ENCODE measurements at places on chromosomes 7 and 10. TPM values are rescaled to one million over a fixed set of nuclear protein-coding genes. Genes with fewer than 3 reads are reported as not detected.

DNA sequence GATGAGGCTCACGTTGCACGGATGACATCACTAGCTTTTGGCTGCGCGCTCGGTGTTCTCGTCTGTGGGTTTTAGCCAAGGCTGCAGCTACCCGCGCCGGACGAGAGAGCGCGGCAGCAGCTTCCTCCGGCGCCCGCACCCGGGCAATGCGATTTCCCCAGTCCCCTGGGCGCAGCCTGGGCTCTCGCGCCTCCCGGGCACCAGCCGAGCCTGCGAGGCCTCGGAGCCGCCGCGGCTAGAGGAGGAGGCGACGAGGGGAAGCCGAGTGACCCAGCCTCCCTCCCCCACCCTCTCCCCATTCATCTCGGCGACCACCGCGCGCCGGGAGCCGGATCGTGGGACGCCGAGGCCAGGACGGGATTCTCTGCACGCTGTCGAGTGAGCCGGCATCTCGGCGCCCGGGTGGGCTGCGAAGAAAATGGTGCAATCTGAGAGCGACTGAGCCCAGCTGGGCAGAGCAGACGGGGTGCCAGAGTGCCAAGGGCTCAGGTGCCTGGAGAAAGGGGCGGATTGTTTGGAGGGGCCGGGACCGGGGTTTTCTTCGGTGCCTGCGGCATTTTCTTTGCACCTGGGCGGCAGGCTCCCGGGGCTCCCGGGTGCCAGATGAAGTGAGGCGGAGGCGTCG is 1.2 kb upstream of the TMEM178B start:
- no peak for DNase-seq

DNA sequence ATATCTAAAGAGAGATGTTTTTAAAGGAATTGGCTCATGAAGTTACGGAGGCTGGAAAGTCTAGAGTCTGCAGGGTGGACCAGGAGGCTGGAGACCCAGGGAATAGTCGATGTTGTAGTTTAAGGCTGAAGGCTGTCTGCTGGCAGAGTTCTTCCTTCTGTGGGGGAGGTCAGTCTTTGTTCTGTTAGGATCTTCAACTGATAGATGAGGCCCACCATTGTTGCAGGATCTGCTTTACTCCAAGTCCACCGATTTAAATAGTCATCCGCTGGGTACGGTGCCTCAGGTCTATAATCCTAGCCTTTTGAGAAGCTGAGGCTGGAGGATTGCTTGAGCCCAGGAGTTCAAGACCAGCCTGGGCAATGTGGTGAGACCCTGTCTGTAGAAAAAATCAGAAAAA is 50.0 kb downstream of the LMTK2 start:
- DNase-seq = no peak

DNA sequence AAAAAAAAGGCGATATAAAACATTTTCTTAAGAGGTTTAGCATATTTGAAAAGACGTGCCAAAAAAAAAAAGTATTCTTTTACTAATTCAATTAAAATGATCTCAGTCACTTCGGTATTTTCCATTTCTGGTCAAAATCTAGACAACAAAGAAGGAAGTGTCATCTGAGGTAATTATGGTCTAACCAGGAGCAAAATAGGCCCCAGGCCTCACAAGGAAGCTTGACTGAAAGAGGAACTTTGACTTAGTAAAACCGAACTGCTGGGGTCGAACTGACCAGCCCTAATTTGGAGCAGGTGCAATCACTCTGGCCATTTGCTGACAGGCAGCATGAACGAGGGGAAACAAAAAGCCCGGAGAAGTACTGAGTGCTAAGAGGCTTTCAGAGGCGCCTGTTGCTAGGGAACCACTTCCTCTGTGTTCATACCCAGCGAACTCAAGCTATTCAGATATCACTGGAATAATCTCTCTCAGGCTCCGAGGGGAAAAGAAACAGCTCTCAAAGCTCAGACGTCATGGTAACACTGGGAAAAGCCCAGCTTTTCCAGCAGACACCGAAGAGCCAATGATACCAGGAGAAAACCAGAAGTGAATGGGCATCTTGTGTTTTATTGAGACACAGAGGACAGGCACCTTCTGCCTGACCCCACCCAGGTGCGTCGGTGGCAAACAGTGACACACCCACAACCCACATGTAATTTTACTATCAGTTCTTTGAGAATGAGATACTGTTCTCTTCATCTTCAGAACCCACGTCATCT is 126.5 kb downstream of the FAM107B start:
- DNase-seq = peak; percentile 90

DNA sequence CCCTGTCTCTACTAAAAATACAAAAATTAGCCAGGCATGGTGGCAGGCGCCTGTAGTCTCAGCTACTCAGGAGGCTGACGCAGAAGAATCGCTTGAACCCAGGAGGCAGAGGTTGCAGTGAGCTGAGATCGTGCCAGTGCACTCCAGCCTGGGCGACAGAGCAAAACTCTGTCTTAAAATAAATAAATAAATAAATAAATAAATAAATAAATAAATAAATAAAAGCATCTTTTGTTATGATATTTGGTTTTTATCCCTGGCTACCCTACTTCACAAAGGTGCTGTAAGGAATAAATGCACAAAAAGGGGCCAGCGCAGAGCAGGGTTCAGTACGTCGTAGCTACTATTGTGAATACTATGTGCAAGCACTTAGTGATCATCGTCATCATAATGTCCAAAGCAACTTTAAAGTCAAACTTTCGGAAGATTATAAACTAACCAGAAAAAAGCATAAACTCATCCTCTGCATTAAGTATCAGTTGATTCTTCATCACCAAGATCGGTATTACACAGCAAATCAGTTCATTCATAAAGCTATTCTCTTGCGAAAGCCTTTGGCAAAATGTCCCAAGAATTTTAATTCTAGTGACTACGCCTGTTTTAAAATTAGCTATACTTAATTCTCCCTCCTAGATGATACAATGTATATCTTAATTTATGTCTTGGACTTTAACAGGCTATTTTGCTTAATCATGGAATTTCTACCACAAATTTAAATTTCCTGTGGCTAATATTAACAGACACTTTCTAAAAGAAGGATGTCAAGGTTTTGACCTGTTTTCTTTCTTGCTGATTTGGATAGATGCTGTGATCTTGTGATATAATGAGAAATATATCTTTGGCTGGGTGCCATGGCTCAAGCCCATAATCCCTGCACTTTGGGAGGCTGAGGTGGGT is 7.6 kb upstream of the NFE2L3 start:
- no peak for DNase-seq

DNA sequence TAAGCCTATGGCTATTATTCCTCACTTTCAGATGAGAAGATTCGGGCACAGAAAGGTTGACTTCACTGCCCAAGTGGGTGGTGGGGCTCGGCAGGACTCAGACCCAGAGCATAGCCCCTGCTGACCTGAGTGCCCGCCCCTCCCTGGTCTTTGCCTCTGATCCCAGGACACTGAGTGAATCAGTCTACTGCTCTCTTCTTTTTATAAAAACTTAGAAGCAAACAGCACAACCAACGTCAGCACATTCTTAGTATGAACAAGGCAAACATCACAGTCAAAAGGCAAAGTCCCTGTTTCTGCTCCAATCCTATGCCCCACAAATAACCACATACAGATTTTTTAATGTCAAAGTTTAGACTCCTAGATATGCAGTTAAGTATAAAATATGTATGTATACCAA is 237.8 kb downstream of the ZMYND11 start:
- no peak for DNase-seq

DNA sequence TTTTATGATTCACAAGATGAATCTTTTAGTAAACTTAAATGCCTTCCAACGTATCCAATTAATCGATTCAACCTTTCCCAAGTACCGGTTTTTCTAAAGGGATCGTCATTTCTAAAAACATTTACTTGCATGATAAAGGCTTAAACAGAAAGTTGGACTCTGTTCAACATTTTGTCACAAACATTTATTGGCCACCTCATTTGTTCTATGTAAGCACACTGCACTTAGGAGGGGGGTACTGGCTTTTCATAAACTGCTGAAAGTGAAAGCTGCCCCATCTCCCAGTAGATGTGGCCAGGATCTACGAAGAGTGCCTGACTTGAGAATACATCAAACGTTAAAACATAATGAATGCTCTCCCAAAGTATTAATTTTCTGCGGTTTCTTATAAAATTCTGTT is 37.3 kb upstream of the LAMB4 start:
- DNase-seq = no peak

GRCh38 chr7:3272691-3273141 is 28.3 kb upstream of the SDK1 start:
- DNase-seq = no peak

GRCh38 chr10:82213784-82214183 is 338.8 kb downstream of the NRG3 start:
- DNase-seq = no peak

The ZNF853 gene
- 6.5 TPM for total RNA-seq

The IFIT5 gene
- total RNA-seq = 20.4 TPM

The NPY gene
- not detected for total RNA-seq

Measured in natural killer cell (primary cell).